Smooth muscle cell of the umbilical artery (primary cell): ENCODE measurements at places on chromosomes 11 and 22. TPM values are rescaled to one million over a fixed set of nuclear protein-coding genes. Genes with fewer than 3 reads are reported as not detected.

Gene TTC36
- 0.59 and 1.2 TPM in 2 replicates for total RNA-seq

Gene KCNK4
- total RNA-seq, result not detected in 2 replicates

Gene SUSD2
- 0.28 and 0.89 TPM in 2 replicates for total RNA-seq

Gene TRIM49
- total RNA-seq, result not detected in 2 replicates

Gene OR8G1
- total RNA-seq, result not detected in 2 replicates

Gene CCDC34
- total RNA-seq, result 3.6 and 5.2 TPM in 2 replicates

Gene SLC37A2
- total RNA-seq, result 0.30 and 0.88 TPM in 2 replicates

Gene NKAPD1
- 21.1 and 22.6 TPM in 2 replicates for total RNA-seq

Gene RBMXL2
- not detected in 2 replicates for total RNA-seq

Gene CCDC15
- 0.30 and 1.9 TPM in 2 replicates for total RNA-seq

Gene PANX2
- 1.5 and 2.0 TPM in 2 replicates for total RNA-seq

Gene GGTLC2
- total RNA-seq, result not detected in 2 replicates
